ENCODE measurements at places on chromosomes 2 and 18.

DNA sequence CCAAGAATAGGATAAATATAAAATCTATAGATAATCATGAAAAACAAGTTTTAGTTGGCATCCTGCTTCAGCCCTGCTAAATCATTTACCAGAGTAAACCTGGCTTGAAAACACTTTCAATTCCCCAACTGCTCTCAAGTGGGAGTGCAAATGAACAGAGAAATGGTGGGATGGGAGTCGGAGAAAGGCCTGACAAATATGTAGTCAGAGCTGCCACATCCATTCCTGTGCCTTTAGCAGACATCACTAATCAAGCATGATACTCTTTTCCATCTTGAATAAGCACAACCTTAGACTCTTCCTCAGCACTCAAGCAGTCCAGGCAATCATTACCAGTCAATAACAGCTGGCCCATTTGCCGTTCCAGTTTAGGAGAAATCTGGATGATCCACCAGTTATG lies 101.3 kb downstream of the ANKRD44 start:
- no peak for DNase-seq

DNA sequence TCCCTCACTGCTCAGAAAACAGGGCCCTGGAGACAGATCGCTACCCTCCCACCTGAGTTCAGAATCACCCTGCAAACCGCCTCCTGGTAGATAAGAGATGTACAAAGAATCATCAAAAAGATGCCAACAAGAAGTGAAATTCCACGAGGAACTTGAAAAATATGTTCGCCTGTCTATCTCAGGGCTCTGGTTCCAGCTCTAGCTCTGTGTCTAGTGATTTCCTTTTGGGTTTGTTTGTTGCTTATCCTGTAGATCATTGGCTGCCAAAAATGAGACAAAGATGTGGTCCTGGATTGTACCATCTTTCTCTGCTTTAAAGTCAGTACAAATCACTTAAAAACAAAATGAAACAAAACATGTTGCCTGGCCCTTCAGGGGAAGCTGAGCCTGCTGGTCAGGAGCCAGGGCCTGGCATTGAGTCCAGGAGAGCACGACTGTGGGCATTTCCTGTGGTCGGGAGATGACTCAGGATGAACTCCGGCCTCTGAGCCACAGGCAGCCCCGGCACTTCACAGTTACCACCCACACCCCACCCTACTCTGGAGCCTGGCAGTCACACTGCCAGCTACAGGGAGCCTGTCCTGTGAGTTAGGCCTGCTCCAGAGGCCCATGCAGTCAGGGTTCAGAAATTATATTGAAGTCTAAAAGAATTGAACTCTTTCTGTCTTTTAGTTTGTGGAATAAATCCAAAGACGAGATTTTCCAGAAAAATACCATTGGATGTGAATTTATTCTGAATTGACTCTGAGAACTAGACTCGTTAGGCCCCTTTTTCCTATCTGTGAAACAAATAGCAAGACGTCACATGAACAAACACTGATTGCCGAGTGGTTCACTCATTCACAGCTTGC lies 8.0 kb upstream of the ITGB6 start:
- DNase-seq = no peak

DNA sequence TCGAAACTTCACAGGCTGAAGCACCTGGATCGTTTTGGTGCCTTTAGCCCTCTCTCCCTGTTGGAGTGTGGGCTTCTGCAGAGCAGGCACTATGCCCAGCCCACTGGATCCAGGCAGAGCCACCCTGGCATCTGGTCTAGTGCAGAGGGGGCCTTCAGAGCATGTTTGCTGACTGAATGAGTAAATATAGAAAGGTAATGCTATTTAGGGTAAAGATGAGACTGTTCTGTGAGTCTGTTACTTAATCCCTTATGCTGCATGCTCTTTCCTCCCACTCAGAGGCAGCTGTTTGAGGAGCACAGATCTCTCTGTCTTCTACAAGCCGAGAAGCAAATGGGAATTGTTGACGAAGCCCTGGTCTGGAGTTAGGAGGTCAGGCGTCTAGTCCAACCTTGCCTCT lies 130.2 kb downstream of the RGPD3 start:
- DNase-seq = no peak

DNA sequence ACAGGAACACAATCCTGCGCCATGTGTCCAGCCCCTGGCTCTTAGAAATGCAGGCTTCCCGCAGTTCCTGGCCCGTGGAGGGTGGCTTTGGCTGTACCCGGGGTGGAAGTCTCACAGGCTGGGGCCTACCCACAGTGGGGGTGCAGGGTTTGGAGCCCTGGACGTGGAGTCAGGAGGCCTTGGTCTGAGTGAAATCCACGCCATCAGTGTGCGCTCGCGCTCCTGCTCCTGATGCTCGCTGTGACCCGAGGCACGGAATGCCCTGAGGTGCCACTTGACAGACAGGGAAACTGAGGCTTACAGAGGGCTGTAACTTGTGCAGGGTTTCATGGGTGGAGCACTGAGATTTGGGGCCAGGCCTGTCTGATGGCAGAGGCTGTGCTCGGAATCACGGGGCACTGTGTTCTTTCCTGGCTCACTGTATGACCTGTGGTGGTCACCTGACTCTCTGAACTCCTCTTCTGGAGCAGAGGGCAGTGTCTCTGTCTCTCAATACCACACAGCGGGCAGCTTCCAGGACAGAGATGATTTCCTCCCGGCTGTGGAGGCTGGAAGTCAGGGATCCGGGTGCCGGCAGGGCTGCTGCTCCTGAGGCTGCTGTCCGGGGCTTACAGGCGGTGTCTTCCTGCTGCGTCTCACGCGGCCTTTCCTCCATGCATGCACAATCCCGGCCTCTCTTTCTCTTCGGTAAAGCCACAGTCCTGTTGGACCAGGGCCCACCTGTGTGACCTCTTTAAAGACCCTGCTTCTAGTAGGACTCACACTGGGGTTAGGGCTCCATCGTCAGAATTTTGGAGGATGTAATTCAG lies 25.9 kb upstream of the ALLC start:
- DNase-seq = no peak

- no peak for DNase-seq
Observed at GRCh38 chr2:26471289-26471688, 6.6 kb downstream of the OTOF start.

- DNase-seq = peak; percentile 69
Observed at GRCh38 chr2:218979846-218980734, 4.9 kb downstream of the FEV start.

GRCh38 chr2:16656784-16657391 lies 8.7 kb downstream of the CYRIA start:
- no peak for DNase-seq
